Neural progenitor cell (in vitro differentiated cells): ENCODE measurements at places on chromosomes 6 and 20.

DNA sequence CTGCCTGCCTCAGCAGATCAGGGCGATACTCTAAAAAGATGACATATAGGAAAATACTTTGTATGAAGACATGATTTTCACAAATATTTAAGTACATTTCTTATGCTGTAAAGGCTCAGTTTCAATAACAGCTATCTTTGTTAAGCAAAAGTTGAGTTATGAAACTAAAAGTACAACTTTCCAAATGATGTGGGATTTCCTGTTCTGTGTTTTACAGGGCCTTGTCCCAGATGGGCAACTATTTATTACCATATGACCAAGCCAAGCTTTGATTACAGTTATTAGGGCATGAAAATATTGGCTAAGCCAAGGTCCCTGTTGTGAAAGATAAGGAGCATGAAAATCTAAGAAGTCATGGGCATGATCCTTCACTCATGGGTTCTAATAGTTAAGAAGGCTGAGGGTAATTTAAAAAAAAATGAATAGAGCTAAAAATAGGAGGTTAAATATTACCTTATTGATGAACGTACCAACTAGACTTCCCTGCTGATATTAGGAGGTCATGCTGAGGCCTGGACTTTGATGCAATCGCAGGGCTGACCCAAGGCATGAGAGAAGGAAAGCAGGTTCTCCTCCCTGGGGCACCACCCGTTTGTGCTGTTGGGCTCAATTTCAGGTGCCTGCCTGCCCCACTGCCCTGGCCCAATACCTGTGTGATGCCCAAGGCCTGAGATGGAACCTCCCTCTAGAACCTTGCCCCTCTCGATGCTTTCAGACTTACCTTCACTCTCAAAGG is 294.4 kb upstream of the PRDM1 start:
- DNase-seq: no peak

DNA sequence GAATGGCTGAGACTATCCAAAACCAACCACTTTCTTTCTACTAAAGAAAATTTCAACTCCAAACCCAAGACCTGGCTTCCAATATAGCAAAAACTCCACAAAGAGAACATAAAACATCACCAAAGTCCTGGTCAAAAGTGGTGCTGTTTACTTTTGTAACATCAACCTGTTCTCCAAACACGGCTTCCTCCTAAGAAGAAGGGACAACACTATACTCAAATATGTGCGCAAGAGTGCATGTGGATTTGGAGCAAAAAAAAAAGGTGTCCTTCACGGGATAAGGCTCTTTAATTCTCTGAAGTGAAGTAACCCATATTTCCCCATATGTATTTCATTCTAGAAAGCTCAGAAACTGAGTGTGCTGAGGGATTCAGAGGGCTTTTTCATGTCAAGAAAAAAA is 6.6 kb downstream of the B4GALT5 start:
- no peak for DNase-seq

GRCh38 chr6:53691252-53691651 is 25.7 kb upstream of the KLHL31 start:
- DNase-seq: no peak

GRCh38 chr20:58549231-58550209 is 34.3 kb upstream of the APCDD1L start:
- no peak for DNase-seq

DNA sequence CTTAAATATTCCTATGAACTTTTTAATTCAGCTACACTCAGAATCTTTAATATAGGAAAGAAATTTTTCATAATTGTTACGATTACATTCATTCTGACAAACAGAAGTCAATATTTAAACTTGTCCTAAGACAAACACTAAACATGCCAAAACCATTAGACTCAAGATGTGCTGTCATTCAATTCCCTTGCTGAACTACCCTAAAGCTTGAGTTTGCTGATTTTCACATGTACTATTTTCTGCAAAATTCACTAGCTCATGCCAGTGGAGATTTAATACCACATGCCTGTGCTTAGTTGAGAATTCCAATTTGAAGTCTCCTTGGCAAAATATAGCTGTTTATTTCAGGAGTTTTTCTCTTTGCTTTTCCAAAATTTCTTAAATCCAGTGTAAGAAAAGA is 448.0 kb downstream of the COL12A1 start:
- no peak for DNase-seq
